ENCODE measurements at places on chromosomes 5 and 9. TPM values are rescaled to one million over a fixed set of nuclear protein-coding genes. Genes with fewer than 3 reads are reported as not detected.

DNA sequence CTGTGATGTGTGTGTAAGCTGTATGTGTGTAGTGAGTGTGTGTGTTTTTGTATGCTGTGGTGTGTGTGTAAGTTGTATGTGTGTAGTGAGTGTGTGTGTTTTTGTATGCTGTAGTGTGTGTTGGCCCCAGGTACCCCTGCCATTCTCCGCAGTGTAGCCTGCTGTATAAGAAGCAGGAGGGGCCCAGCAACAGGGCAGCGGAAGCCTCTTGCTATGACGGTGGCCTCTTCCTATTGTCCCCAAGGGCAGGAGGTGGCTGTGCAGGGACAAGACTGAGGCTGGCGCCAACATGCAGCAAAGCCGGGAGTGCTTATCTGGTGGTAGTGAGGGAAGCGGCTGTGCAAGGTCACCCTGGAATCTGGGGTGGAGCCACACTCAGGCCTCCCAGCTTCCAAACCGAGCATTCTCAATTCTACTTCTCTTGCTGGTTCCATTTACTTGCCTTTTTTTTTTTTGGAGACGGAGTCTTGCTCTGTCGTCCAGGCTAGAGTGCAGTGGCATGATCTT lies 5.1 kb downstream of the SPAAR start:
- H3K27me3 ChIP-seq, result no peaks in the 10 kb centered on the region
- no peak overlapping the region for H3K4me3 ChIP-seq
- peaks cover 12% of the 10 kb centered on the region for H3K4me1 ChIP-seq
- peaks cover 3% of the 10 kb centered on the region for H3K36me3 ChIP-seq
- H3K27ac ChIP-seq, result no peak overlapping the region

- no peaks in the 10 kb centered on the region for H3K4me1 ChIP-seq
- H3K36me3 ChIP-seq, result no peaks in the 10 kb centered on the region
- H3K27me3 ChIP-seq, result no peaks in the 10 kb centered on the region
- no peak overlapping the region for H3K27ac ChIP-seq
- no peak overlapping the region for H3K4me3 ChIP-seq
These were observed 118.1 kb upstream of the CCDC112 start for GRCh38 chr5:115414406-115415142.

- no peak for DNase-seq
- no peaks in the 10 kb centered on the region for H3K27me3 ChIP-seq
- no peaks in the 10 kb centered on the region for H3K4me1 ChIP-seq
- no peaks in the 10 kb centered on the region for H3K36me3 ChIP-seq
These were observed 210.8 kb downstream of the FGF10 start for GRCh38 chr5:44178414-44178813.

DNA sequence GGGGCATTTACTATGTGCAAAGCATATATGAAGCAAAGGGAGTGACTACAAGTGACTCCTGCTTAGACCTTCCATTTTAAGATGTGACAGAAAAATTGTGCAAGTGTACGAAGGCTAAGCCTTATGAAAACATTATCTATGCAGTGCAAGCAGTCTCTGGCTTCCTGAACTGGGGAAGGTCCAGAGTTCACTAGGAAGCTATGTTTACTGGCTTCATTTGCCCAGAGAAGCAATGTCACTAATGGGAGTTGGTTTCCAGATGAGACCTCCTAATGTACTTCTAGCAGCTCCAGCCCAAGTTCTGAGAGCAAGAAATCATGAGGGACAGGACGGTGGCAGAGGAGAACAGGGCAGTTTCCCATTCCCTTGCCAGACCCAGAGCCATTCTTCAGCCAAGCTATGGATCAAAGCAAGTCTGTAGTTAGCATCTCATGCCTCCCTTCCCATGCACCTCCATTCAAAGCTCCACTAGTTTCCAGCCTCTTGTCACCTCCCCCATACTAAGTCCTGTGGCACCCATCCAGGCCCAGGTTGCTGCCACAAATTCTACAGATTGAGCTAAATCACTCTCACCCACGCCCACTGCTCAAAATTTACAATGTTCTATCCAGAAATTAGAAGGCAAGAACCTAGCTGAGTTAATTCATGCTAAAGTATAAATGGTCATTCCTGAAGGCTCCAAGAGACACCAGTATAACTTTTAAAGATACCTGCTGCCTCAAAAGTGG lies 21.8 kb downstream of the MCTP1 start:
- no peaks in the 10 kb centered on the region for H3K27me3 ChIP-seq
- H3K27ac ChIP-seq, result no peak overlapping the region
- no peak overlapping the region for H3K4me3 ChIP-seq
- no peaks in the 10 kb centered on the region for H3K4me1 ChIP-seq

DNA sequence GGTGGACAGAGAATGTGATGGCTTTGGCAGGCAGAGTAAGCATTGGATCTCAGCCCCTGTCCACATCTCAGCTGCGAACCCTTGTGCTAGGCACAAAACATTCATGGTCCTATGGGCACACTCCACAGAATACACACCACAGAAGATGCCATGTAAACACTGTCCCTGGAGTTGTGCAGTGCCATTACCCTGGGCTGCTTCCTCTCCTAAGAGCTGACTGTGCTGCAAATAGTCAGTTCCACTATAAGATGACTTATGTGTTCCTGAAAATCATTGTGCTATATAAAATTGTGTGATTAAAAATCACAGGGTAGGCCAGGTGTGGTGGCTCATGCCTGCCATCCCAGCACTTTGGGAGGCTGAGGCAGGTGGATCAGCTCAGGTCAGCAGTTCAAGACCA lies 31.9 kb upstream of the ATP6V1G1 start:
- no peaks in the 10 kb centered on the region for H3K36me3 ChIP-seq
- H3K4me1 ChIP-seq, result no peaks in the 10 kb centered on the region
- H3K27me3 ChIP-seq, result no peaks in the 10 kb centered on the region
- H3K27ac ChIP-seq, result no peak overlapping the region
- H3K4me3 ChIP-seq, result no peak overlapping the region

Gene PAEP
- total RNA-seq, result 0.55 TPM

Gene HMMR
- total RNA-seq, result 11.4 TPM

Gene SLC6A18
- total RNA-seq, result not detected

Gene UGT3A1
- total RNA-seq, result not detected
